ENCODE measurements at places on chromosomes 6 and 20.

- DNase-seq: no peak
These were observed 147.5 kb upstream of the TCF21 start for GRCh38 chr6:133741375-133741861.

DNA sequence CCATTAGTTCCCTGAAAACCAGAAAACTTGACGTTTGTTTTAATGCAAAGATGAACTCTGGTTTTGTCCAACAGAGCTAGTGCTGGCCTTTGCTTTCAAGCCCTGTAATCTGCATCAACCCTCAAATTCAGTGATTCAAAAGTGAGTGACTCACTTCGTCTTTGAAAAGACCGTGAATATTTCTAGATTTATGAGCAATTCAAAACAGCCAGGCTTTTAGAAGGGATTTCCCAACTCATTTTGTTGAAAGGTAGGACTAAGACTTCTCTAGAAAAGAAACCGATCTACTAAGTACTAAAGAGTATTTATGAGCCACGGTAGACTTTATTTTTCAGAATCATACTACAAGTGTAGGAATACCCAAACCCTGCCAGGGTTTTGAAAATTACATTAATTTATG is 121.5 kb downstream of the UST start:
- DNase-seq: no peak

DNA sequence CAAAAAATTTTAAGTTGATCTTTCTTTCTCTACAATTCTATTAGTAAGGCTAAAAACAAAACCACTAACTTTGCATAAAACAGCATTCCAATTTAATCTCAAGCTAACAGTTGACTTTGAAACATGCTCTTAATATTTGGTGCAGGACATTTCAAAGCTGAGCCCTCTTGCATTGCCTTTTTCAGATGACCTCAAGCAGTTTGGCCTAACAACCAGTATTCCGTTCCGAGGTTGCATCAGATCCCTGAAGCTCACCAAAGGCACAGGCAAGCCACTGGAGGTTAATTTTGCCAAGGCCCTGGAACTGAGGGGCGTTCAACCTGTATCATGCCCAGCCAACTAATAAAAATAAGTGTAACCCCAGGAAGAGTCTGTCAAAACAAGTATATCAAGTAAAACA is 194.0 kb downstream of the ARHGAP18 start:
- no peak for DNase-seq

DNA sequence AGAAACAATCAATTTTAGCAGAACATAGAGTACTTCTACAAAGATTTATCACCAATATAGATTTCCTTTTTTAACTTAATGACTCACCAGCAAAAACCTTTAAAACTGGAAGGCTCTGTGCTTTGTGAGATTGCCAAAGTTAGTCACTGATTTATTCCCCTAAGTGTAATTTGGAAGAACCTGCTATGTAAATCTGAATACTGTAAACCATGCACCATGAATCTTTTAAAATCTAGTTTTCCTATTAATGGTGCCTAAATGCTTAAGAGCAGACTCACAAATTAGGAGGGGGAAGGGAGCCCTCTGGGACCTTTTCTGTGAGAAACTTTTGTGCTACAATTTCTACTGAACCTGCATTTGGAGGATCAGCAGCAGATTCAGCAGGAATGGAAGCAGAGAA is 57.8 kb upstream of the PNRC1 start:
- no peak for DNase-seq

GRCh38 chr6:160348223-160349019 is at the start of gene SLC22A3:
Gene SLC22A3 (plus strand): TSS chr6:160348378. CDS start chr6:160348420, 42 bp downstream.
- no peak for DNase-seq

- DNase-seq: no peak
These were observed 1.4 kb upstream of the SRXN1 start for GRCh38 chr20:654417-654750.

DNA sequence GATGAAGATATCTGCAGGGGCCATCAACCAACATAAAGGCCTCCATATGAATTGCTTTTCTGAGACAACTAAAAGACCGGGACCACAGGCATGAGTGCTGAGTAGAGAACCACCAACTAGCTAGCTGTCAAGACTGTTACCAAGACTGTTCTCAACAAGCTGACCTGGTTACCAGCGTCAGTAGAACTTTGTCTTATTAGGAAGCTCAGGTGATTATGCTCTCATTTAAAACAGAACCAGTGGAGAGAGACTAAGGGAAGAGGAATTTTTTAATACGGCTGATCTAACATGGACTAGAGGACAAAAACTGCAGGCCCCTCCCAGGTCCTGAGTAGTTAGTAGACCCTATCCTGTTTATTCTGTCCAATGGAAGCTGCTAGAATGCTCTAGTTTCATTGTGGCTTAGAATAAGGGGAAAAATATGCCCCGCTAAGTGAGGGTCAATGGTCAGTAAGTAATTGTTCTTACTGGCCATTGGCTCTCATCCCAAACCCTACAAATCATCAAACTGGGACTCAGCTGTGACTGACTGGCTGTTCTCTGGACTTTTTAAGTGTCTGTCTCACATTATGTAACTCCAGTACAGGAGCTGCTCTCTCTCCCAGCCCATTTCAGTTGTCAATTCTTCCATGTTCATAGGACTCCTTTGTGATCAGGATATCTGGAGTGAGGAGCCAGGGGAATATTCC is 3.8 kb upstream of the DYNLRB1 start:
- no peak for DNase-seq

GRCh38 chr6:29702519-29703103 is 20.6 kb upstream of the HLA-F start:
- no peak for DNase-seq

GRCh38 chr6:118325220-118325860 is 222.8 kb upstream of the PLN start:
- DNase-seq: no peak

DNA sequence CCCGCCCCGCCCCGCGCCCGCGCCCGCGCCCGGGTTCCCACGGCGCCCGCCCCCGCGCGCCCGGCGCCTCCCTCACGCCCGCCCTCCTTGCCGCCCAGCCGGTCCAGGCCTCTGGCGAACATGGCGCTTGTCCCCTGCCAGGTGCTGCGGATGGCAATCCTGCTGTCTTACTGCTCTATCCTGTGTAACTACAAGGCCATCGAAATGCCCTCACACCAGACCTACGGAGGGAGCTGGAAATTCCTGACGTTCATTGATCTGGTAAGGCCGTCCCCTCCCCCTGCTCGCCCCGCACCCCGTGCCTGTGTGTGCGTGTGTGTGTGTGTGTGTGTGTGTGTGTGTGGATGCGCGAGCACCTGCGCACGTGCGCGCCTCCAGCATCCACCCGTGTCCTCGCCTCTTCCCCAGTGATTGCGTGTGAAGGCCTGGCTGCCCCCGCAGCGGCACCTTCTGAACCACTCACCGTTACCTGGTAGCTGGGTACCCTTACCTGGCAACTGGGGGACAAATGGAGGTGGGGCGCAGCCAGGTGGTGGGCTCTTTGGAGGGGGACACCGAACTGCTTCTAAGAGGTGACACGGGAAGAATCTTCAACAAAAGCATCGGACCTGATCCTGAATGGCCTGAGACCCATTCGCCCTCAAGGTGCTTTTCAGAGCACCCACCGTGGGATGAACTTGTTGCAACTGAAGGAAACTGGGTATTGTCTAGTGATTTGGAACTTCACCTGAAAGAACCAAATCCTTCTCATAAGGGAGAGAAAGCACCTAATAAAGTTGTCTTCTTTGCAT is at the start of gene AIG1:
TSS of gene AIG1 (plus strand) at position 84 of the 791 bp plus-strand sequence. CDS start at position 121, 37 bp downstream.
- no peak for DNase-seq

DNA sequence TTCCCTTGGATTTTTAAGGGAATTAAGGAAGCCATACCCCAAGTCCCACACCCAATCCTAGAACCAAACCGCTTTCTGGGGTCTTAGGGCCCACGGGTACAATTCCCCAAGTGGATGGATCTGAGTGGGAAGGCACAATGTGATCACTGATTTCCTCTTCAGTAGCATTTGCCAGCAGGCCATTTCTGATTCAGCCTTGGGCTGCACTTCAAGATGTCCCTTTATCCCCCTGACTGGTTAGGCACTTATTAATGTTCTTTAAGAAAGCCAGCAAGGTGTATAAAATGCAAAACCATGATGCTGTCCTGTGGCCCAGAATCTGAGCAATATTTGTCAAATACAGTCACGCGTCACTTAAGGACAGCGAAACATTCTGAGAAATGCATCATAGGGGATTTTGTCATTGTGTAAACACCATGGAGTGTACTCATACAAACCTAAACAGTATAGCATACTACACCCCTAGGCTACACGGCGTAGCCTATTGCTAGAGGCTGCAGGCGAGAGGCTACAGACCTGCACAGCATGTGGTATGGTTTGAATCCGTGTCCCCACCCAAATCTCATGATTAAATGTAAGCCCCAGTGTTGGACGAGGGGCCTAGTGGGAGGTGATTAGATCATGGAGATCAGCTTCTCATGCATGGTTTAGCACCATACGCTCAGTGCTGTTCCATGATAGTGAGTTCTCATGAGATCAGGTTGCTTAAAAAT is 234.2 kb downstream of the NRN1 start:
- no peak for DNase-seq

- DNase-seq: no peak
These were observed 166.5 kb downstream of the BCKDHB start for GRCh38 chr6:80272988-80273387.

GRCh38 chr6:139732451-139732850 is 358.0 kb upstream of the CITED2 start:
- DNase-seq: no peak

DNA sequence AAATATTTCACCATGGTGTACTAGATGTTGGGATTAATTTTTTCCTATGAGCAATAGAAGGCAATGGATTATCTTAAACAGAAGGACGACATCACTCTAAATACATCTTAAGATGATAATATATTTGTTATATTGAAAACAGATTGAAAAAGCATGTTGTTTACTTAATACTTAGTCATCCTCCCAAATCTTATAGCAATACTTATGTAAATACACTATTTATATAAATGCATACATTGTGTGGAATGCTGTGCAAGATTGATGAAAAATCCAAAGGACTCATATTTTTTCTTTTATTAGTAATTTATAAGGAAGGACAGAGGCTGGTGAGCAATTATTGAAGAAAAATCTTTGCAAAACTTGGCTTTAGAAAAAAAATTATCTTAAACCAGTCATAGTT is 593.5 kb downstream of the MMUT start:
- DNase-seq: no peak

GRCh38 chr6:137497721-137498463 is 3.7 kb upstream of the OLIG3 start:
- DNase-seq: no peak

GRCh38 chr6:117168296-117169063 is 96.9 kb upstream of the VGLL2 start:
- no peak for DNase-seq

- DNase-seq: no peak
These were observed 16.0 kb downstream of the MYH7B start for GRCh38 chr20:34971561-34972235.

DNA sequence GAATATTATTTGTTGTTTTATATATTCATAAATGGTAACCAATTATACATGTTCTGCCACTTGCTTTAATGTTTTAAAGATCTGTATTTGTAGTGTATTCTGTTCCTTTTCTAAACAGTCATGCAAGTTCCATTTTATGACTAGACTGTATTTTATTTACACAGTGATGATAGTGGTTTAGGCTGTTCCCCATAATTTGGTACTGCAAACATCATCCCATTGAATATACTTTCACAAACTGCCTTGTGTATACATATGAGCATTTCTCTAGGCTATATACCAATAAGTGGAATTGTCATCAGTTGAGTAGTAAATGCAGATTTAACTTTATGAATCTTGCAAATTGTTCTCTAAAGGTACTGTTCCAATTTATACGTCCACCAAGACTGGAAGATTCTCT is 738.0 kb downstream of the EPHA7 start:
- DNase-seq: no peak

GRCh38 chr6:166499350-166500163 is 86.9 kb downstream of the RAMACL start:
- DNase-seq: no peak

DNA sequence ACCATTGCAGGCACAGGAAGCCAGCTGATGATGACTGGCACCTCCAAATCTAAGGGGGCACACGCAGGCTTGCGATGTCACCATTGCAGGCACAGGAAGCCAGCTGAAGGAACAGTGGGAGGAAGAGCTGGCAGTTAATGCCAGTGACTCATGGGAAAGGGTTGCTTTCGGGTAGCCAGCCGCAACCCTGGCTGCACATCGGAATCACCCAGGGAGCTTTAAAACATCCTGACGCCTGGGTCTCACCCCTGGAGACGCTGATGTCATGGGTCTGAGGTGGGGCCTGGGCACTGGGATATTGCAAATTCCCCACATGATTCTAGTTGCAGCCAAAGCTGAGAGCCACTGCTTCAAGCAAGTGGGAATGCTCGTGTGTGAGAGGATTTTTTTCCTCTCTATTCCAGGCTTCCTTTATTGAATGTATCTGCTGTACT is 16.1 kb upstream of the CCN6 start:
- no peak for DNase-seq

GRCh38 chr6:116545651-116546050 is at the start of gene TRAPPC3L:
Gene TRAPPC3L (minus strand): TSS chr6:116545684. CDS start chr6:116545514, 170 bp downstream.
- DNase-seq: no peak

DNA sequence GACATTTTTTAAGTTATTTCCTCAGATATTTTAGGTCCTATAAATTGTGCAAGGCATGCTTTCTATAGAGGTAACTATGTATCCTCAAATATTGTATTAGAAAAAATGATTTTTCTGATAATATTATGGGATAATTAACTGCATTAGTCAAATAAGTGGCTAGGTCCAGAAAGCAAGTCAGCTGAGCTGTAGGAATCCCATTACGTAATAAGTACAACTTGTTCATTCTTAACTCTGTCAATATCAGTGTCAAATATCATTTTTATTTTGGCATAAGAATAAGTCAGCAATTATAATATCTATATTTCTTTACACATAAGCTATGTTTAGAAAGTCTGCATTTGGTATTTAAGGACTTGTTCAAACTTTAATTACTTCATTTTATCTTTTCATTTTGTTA is 830.9 kb upstream of the GJE1 start:
- no peak for DNase-seq

DNA sequence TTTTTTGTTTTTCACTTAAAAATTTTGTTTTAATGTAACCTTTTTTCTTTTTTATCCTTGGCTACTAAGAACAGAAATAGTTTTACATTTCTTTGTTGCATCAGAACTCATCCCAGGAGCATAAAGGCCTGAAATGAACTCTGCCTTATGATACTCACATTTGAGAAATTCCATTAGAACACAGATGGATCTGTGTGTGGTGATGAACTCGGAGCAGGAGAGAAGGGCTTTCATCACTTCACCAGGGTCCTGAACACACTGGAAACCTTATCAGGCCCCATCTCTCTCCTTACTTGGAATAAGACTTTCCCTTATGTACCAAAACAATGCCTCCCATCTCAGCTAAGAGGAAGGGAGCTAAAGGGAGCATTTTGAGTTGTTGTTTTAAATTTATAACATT is 139.4 kb downstream of the PHF3 start:
- no peak for DNase-seq

DNA sequence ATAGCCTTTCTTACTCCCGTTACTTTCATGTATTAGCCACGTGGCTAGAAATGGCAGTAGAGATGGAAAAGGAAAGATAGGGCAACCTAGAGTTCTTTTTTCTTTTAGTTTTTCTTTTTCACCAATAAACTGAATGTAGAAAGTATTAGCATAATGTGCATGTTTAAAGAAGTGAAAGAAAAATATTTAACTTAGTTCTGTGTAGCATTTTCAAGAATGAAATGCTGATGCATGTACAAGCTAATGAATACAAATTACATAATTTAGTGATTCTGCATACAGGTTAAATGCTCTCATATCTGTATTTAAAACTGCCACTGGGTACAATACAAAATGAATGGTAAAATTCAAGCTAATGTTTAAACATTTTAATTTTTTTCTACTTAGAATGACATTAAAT is 22.6 kb upstream of the IL20RA start:
- DNase-seq: no peak

GRCh38 chr6:101404775-101405174 is 11.3 kb downstream of the GRIK2 start:
- no peak for DNase-seq

GRCh38 chr20:56423211-56423610 is 11.2 kb downstream of the CASS4 start:
- no peak for DNase-seq
